Activated naive CD4-positive, alpha-beta T cell treated with anti-CD3 and anti-CD28 coated beads for 36 hours (primary cell): ENCODE measurements at places on chromosomes 12 and 14. TPM values are rescaled to one million over a fixed set of nuclear protein-coding genes. Genes with fewer than 3 reads are reported as not detected.

The OR6J1 gene
- not detected for total RNA-seq

The GPR84 gene
- 1.2 TPM for total RNA-seq

The COQ10A gene
- 3.5 TPM for total RNA-seq

The L2HGDH gene
- 14.3 TPM for total RNA-seq

The FBXO34 gene
- total RNA-seq = 17.4 TPM

The MTHFD1 gene
- total RNA-seq = 240 TPM

The AHNAK2 gene
- 0.10 TPM for total RNA-seq

The OTUB2 gene
- total RNA-seq = 1.7 TPM

The SLC39A2 gene
- not detected for total RNA-seq

The ASCL1 gene
- total RNA-seq = not detected
